Activated gamma-delta T cell (primary cell): ENCODE measurements at places on chromosomes 3 and 15.

DNA sequence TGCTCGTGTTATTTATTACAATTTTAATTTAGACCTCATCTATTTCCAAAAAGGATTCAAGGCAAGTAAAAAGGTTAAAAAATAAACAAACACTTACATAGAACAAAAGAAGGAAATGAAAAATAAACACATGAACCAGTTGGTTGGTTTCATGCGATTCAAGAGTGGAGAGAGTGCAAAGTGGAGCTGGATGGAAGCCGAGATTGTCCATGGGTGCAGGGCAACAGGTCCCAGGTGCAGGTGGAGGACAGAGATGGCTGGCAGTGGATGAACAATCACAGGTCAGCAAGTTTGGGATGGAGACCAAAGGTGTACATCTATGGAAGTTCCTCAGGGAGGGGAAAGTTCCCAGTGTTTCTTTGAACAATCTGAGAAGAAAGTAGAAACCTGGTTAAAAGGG lies 11.6 kb upstream of the SEMA5B start:
- DNase-seq, result no peak

DNA sequence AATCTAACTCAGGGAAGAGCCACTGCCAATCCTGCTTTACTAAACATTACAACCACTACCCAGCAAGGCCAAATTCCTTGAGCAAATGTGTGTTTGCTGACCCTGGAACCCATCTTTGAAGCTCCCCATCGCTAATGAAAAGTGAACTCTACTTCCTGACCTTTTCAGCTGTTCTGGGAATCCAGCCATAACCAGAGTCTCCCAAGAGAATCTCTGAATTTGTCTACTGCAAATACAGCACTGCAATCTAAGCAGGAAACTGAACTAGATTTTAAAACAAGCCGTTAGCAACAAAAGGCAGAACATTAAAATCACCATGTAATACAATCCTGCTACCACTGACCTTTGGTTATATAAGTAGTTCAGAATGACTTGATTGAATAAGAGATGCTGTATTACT lies 309.2 kb downstream of the MAGI1 start:
- DNase-seq, result no peak

GRCh38 chr3:72105306-72105705 lies 320.4 kb upstream of the PROK2 start:
- no peak for DNase-seq

- no peak for DNase-seq
These were observed 39.7 kb upstream of the MYZAP start for GRCh38 chr15:57551715-57552677.

- DNase-seq, result no peak
These were observed 55.1 kb downstream of the MBNL1 start for GRCh38 chr3:152323834-152324233.

DNA sequence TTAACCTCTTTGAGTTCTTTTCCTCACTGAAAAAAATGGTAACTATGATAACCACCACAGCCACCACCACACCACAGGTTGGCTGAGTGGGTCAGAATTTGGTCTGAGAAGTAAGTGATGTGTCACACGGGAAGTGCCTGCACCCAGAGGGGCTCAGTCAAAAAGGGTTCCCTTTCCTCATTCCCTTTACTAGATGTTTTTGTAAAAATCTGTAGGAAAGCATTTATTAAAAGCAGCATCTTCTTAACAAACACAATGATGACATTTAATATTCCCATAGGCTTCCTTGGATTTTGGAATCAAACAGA lies 23.2 kb downstream of the CFAP92 start:
- no peak for DNase-seq

- no peak for DNase-seq
These were observed 142.3 kb upstream of the TPM1 start for GRCh38 chr15:62900071-62900802.

DNA sequence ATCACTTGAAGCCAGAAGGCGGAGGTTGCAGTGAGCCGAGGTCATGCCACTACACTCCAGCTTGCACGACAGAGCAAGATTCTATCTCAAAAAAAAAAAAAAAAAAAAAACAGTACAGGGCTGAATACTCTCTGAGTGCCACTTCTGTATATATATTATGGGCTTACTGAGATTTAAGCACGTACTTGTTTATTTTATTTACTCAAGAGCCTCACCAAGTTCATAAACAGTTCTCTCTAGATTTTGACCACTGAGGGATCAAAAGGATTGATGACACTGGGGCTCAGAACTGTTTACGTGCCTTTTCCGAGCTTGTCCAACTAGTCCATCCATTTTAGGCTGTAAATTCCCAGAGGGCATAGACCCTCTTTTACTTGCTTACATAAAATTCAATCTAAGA lies 81.5 kb downstream of the FRMD4B start:
- DNase-seq, result no peak

- no peak for DNase-seq
These were observed 3.9 kb downstream of the RAB6B start for GRCh38 chr3:133891662-133892378.

DNA sequence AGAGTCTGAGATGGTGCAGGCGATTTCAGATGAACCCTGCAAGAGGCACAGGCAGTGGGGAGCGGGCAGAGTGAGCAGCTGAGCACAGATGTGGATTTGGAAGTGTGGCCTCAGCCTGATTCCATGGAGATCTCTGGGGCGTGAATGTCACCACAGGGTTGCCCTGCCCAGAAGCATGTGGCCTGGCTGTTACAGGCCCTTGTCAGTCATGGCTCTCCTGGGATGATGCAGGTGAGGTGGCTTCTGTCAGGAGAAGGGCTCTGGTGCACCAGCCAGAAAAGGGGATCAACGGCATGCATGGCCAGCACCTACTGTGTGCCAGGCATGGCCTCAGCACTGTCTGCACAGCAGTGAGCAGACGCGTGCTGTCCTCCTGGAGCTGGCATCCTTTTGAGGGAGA lies 11.9 kb downstream of the HDAC11 start:
- DNase-seq, result no peak

GRCh38 chr3:170493712-170494182 lies 75.1 kb downstream of the CLDN11 start:
- DNase-seq, result no peak

DNA sequence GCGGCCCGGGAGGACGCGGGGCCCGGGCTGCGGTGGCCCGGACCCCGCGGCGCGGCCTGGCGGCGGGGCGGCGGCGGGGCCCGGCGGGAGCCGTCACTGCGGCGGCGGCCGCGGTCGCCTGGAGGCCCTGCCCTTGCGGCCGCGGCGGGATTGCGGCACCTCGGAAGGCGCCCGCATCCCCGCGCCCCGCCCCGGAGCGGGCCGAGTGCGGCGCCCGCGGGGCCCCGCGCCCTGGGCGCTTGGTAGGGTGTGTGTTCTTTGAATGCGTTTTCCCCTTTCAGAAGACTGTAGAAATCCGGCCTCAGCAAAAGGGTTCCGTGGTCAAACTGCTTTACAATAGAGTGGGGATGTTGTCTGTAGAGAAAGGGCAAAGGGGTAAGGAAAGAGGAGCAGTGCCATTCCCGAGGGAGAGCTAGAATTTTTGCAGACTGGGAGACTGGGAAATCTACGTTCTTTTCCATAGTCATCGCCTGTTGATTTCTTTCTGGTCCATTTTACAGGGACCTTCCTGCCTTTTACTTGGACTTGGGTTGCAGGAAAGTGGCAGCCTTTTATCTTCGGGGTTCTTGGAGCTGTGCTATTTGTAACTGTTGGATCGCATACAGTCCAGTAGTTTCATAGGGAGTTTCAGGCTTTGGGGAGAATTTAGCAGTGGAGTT lies 630 bp downstream of the SNRK start:
- peak; percentile 34 for DNase-seq

- DNase-seq, result no peak
These were observed 2.6 kb upstream of the PLXND1 start for GRCh38 chr3:129608936-129609590.

DNA sequence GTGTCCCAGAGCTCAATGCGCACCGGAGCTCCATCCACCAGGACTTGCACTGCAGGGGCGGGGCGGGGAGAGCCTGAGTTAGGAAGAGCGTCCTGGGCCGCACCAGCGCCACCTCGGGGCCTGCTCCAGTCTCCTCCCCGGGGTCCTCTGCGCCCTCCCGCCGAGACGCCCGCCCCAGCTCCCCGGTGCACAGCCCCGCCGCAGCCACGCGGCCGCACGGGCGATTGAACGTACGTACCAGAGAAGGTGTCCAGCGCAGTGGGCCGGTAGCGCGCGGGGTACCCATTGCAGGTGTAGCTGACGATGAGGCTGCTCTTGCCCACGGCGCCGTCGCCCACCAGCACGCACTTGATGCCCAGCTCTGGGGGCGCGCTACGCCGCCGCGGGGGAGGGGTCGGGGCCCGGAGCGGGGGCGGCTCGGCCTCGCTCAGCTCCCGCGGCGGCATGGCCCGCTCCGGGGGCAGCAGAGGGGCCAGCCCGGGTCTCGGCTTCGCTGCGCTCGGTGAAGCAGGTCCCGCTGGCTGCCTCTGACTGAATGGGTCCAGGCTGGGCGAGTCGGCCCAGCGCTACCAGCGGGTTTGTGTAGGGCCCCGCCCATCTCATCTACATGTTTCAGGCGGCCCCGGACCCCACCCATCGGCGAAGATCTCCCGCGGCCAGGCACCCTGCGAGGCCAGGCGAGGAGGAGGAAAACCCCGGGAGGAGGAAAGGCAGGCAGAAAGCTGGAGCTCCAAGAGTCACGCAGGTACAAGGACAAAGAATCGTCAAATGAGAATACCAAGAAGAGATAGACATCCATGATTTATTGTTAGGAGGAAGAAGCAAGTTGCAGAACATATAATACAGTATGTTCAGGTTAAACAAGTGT lies at the start of gene RHOV:
TSS of gene RHOV (minus strand) at position 541 of the 868 bp plus-strand sequence. CDS start at position 446, 95 bp downstream.
- no peak for DNase-seq

GRCh38 chr3:42652251-42652610 lies 1.3 kb upstream of the ZBTB47 start:
- no peak for DNase-seq

DNA sequence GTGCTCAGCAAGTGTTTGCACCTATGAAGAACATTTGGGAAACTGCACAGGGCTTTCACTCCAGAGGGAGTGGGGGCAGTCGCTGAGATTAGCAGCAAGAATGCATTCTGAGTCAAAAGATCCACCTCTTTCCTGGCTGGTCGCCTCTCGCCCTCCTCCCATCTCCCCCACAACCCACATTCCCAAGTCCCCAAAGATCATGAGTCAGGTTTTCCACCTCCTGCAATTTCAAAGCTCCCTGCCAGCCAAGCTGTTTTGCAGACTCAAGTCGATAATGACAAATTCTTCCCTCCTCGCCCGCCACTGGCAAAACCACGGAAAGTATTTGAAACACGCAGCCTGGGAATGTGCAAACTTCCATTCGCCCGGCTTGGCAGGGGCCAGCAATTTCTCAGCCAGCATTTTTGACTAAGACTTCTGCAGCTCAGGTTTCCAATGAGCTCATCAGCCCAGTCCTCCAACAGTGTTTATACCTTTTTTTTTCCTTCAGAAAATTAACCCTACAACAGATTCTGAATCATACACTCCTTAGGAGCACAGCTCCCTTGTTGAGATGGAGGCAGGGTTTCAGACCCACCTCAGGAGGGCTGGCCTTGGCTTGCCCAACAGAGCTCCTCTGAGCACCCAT lies 181.4 kb downstream of the SMAD6 start:
- no peak for DNase-seq
